Activated T-cell treated with anti-CD3 and anti-CD28 coated beads for 24 hours (primary cell): ENCODE measurements at places on chromosomes 1 and 21.

- DNase-seq = no peak
These were observed 82.8 kb downstream of the GLIS1 start for GRCh38 chr1:53655931-53656746.

DNA sequence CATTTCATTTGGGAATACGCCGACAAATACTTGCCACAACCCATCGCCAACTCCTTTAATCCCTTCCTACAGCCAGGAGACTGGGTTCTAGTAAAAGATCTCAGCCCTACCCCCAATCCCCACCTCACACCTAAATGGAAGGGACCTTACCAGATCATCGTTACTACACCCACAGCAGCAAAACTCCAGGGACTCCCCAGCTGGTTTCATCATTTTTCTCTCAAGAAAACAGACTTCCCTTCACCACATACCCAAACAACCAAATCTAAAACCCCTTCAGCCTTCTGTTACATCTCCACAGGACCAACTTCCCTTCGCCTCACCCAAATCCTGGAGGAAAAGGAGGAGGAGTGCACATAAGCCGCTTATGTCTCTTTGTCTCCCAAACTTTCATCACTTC lies 23.7 kb upstream of the SLC2A5 start:
- DNase-seq = no peak

GRCh38 chr1:183730107-183730724 lies 74.7 kb upstream of the RGL1 start:
- no peak for DNase-seq

GRCh38 chr1:59682396-59683080 lies 132.2 kb upstream of the HOOK1 start:
- no peak for DNase-seq

- no peak for DNase-seq
These were observed 56.0 kb downstream of the RUNX3 start for GRCh38 chr1:24874056-24874455.

- DNase-seq = peak; percentile 79
These were observed 36.1 kb downstream of the PEX14 start for GRCh38 chr1:10510520-10511493.
